Stimulated activated CD4-positive, alpha-beta T cell treated with anti-CD3 and anti-CD28 coated beads, Interleukin-1b, Interleukin-23, amount 100 ng/mL, for 48 hours (primary cell): ENCODE measurements at places on chromosomes 7 and 10.
A peak's percentile ranks its signal among the peaks of the same experiment; 100 is the strongest.

DNA sequence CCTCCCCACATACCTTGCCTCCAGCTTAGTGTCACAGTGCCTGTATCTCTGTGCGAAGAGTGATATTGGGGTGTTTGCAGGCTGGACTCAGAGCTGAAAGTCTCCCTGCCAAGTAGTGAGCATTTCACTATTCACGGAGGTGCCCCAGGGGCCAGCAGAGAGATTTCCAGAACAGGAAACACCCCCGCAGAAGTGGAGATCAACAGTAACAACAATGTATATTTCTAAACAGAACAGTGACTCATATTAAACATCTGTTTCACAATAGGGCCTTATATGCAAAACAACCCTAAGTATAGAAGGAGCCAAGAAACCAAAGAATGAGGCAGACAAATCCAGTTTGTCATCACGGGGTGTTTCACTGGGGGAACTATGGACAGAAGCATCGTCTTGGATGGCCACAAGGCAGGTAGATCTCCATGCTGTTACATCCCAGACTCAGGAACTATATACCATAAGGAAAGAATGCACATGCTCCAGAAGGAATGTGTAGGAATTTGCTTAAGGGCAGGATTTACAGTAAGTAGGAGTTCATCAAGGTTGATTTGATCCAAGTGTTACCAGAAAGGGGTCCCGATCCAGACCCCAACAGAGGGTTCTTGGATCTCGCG lies 29.3 kb upstream of the CCL24 start:
- DNase-seq, result peak; percentile 60

DNA sequence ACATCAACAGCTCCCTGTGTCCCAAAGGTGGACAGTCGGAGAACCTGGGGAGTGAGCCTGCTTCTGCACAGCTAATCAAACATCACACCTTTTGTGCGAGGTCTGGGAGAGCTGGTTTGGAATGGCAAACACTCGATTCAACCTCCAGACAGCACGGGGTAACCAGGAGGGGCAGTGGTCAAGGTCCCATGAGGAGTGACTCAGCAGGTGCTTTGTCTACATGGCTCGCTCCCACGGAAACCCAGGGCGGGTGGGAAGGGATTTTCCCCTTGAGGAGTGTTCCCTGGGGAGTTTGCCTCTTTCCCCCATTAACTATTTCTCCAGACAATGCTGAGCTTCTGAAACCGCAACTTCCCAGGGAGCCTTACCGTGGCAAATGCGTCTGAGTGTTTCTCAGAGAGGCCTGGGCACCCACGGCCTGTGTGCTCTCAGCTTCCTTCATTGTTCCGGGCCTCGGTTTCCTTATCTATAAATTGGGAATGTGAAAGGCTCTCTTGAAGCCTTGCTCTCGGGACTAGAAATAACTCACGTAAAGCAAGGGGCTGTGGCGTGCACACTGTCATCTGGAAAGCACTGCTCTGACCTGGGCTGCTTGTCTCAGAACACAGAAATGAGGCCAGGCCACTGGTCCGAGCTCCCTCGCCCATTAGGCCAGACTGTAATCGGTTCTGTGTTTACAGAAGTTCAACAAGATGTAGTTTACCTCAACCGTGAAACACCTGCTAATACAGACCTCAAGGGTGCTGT lies 14.0 kb upstream of the GTPBP4 start:
- DNase-seq, result no peak

- peak; percentile 54 for DNase-seq
Observed at GRCh38 chr7:47361746-47362215, 220.1 kb downstream of the TNS3 start.

DNA sequence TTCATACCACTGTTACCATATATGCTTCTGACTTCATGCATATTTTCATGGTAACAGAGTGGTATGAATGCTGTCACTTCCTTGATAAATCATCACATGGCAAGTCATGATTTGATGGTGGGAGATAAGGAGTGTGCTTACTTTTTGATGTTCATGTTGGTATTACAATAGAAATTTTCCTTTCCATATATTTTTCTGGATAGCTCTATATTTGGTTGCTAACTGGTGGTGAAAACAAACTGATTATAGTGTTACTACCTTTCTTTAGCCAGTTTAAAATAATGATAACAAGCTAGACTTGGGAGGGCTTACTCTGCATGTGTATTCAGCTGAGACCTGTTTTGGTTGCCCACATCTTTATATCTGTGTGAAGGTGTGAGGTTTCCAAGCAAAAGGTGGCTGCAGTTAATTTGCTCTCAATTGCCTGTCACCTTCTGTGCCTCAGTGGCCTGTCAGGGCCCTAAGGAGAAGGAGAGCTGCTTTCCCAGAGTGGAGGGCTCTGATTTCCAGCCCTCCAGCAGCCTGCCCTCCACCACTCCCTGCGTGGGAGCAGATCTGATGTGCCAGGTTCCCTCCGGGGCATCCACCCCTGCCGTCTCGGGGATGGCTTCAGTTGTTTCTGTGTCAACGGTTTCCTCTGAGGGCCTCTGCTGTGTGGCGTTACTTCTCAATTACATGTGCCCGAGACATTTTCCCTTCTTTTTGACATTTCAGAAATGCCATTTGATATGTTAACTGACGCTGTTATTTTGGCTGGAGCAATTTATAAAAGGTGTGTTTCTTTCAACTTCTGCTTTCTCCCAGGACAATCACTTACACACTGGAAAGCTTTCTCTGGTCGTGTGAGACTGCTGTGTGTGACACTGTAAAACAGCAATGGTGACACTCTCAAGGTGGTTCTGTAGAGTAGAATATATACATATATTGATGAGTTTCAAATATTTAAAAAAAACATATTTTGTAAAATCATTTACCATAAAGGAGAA lies 107.7 kb upstream of the KLF6 start:
- no peak for DNase-seq

DNA sequence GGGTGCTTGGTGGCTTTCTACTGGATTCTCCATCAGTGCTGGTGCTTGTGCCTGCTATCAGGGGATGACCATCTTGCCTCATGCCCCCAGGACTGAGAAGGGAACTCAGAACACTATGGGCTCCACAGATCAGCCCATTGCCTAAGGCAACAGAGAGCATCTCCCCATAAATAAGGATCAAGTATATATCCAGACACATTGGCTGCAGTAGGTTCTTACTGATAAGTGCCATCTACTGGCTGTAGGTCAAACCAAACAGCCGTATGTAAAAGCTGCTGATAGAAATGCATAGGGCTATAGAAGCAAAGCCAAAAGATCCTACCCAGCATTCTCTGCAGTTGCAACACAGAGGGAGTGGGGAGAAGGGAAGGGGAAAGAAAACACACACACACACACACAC lies 153.7 kb downstream of the CDK14 start:
- DNase-seq, result no peak

DNA sequence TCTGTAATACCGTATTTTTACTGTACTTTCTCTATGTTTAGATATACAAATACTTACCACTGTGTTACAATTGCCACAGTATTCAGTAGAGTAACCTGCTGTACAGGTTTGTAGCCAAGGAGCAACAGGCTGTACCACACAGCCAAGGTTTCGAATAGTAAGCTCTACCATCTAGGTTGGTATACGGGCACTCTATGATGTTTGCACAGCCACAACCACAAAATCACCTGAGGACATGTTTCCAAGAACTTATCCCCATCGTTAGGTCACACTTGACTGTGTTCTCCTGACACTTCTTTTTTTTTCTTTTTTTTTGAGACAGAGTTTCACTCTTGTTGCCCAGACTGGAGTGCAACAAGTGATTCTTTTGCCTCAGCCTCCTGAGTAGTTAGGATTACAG lies 134.6 kb upstream of the TRIM24 start:
- no peak for DNase-seq

- DNase-seq, result no peak
Observed at GRCh38 chr10:69067189-69067588, 20.7 kb upstream of the SRGN start.

DNA sequence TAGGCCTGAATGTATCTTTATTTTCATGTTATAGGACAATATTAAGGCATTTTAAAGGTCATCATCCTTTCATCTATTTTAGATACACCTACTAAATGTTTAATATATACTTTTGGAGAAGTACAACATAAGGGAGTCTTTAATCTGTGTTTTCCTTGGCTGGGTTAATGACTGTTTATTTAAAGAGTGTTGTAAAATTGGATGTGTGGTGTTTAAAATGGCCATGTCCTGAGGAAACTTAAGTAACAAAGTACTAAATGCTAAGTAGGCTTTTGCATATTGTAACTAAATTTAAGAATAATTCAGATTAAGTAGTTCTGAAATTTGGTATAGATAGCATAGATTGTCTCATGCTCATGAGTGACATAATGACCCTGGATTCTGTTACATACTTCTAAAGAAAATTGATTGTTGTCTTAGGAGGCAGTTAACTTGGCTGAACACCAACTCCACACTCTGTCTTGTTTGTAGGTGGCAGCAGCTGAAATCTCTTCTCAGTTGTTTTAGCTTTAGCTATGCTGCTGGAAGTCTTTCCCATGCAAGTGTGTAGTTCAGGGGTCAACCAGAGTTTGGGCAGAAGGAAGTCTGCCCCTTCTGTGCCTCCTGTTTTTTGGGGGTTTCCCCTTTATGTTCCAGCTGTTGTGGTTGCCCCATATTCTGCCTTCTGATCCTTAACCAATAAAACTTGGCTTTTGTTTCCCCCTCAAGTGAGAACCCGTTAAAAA lies 29.2 kb downstream of the DLD start:
- DNase-seq, result no peak
